Right renal cortex interstitium (tissue), 3 donors: ENCODE measurements at places on chromosomes 11 and 22. TPM values are rescaled to one million over a fixed set of nuclear protein-coding genes. Genes with fewer than 3 reads are reported as not detected.

DNA sequence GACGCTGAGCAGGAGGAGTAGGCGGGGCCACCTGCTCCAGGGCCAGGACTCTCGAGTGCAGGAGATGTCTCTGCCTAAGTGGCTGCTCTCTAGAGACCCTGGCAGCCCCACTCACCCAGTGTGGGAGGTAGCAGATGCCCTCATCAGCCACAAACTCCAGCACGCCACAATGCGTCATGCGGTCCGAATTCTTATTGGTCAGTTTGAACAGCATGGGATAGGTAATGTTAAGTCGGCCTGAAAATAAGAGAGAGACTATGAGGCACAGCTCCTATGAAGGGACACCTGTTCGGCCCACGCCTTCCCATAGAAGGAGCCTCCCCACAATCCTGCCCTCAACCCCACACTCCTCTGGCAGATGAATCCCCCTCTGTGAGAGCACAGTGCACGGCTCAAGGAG lies 7.4 kb downstream of the UFD1 start:
- no peak for DNase-seq

DNA sequence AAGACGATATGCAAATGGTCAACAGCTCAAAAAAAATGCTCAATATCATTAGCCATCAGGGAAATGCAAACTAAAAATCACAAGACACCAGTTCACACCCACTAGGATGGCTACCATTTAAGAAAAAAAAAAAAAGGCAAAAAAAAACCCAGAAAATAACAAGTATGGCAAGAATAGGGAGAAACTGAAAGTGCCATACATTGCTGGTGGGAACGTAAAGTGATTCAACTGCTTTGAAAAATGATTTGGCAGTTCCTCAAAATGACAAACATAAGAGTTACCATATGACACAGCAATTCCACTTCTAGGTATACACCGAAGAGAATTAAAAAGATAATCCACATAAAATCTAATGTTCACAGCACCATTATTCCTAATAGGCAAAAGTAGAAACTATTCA lies 47.5 kb downstream of the PICALM start:
- no peak for DNase-seq

DNA sequence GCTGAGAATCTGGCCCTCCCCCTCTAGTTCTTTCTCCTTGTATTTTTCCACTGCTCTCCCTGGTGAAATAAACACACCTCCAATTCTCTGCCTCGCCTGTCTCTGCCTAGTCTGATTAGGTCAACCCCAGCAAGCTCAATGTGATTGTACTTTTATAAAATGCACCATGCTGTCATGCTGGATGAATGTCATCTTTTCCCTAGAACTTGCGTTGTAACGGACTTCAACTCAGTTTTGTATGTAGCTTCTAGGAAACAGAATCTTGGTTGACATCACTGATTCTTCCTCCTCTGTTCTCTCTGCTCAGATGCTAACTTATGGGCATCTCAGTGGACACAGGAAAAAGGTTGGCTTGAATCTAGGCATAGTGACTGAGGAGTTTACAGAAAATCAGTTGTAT lies 261.9 kb upstream of the ISX start:
- DNase-seq: no peak

- no peak for DNase-seq
These were observed 60.8 kb upstream of the POU2AF1 start for GRCh38 chr11:111439901-111440300.

DNA sequence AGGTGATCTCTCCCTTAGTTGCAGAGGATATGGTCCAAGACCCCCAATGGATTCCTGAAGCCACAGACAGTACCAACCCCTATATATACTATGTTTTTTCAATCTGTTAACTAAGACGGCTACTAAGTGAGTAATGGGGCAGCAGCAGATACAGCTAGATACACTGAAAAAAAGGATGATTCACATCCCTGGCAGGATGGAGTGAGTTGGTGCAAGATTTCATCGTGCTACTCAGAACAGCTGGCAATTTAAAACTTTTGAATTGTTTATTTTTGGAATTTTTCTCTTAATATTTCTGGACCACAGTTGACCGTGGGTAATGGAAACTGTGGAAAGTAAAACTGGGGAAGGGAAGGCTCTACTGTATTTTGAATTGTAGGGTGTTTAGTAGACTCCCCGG lies 17.0 kb upstream of the TMEM218 start:
- no peak for DNase-seq

DNA sequence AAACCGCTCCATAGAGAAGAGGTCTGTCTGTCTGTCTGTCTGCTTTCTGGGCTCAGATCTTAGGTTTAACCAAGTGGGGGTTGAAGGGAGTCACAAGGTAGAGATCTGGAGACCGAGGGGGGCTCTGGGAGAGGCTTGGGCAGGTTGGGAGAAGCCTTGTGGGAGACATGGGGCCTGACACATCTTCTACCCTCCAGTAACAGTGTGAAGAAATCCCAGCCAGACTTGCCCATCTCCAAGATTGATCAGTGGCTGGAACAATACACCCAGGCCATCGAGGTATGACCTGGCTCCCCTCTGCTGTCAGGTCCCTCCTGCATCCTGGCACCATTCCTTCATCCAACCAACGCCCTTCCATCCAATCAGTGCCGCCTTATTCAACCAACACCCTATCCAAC lies 7.4 kb downstream of the PRR33 start:
- DNase-seq: no peak

DNA sequence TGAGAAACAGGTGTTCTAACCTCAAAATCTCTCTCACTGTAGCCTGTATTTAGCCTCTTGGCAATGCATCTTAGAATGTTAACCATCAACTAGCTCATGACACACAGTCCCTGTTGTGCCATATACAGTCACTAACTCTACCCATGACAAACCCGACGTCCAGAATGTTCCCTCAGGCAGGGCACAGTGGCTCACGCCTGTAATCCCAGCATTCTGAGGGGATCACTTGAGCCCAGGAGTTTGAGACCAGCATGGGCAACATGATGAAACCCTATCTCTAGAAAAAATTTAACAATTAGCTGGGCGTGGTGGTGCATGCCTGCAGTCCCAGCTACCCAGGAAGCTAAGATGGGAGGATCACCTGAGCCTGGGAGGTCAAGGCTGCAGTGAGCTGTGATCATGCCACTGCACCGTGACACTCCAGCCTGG lies 18.2 kb upstream of the CCDC34 start:
- no peak for DNase-seq

DNA sequence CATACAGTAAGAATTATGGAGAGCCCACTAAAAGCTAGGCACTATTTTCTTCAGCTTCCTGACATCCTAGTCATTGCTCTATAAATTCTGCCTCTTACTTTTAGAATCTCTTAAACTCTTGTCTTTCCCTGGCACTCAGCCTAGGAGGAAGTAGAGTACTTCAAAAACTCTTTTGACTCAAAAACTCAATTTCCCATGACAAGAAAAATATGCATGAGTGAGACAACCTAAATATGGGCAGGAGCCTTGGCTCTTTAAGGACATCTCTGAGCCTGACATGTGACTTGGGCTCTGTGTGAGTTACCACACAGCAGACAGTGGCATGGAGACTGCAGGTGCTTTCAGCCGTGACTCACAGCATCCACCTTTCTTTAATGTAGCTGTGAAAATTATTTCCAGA lies 97.5 kb upstream of the CCDC179 start:
- no peak for DNase-seq

DNA sequence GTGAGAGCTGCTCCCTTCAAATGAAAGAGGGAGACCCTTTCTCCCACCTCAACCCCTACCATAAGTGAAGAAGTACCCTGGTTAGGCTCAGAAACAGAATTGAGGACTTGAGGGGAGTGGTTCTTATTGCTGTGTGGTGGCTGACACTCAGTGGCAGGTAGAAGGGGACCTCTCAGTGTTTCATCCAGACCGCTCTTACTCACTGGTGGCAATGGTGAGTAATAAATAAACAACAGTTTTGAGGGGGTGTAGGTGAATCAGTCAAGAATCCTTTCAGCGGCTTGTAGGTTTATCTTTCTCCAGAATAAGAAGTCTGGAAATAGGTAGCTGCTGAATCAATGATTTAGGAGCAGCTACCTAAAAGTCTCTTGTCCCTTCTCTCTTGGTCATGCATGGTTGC lies 403.4 kb upstream of the B3GAT1 start:
- no peak for DNase-seq

DNA sequence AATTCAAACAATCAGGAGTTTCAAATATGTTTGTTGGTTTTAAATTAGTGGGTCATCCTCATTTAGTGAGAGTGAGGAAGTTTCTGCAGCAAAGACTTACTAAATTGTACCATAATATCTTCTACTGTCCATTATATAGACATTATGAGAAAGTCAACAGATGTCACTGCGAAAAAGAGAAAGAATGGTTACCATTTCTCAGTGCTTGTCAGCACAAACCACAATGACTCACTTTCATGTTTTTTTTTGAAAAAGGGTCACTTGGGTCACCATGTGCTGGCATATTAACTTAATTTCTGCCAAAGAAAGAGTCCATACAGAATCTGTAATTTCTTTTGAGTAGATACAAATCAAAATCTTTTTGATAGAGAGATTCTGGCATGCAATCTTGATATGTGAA lies 924.6 kb upstream of the FAT3 start:
- DNase-seq: no peak

DNA sequence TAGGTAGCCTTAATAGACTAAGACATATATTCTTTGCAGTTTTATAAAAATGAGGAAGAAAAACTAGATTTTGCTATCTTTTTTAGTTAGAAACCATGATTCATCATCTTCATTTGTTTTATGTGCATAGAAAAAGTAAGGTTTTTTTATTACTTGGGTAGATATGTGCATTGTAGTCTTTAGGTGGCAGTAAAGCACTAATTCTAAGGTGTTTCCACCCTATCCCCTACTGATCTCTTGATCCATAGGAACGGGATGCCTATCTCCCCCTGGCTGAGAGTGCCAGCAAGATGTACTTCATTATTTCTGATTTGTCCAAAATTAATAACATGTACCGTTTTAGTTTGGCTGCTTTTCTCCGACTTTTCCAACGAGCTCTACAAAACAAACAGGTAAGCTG lies 148.1 kb downstream of the DYNC2H1 start:
- DNase-seq: no peak

DNA sequence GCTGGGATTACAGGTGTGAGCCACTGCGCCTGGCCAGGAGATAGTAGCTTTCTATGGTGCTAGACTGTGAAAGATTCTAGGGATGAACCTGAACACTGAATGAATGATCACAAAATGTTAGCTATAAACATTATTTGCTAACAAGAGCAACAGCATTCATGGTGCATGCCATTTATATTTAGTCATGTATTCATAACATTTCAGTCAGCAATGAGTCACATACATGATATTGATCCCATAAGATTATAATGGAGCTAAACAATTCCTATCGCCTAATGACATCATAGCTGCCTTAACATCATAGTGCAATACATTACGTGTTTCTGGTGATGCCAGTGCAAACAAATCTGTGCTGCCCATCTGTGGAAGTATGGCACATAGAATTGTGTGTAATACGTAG lies 164.1 kb downstream of the ARHGAP42 start:
- no peak for DNase-seq

DNA sequence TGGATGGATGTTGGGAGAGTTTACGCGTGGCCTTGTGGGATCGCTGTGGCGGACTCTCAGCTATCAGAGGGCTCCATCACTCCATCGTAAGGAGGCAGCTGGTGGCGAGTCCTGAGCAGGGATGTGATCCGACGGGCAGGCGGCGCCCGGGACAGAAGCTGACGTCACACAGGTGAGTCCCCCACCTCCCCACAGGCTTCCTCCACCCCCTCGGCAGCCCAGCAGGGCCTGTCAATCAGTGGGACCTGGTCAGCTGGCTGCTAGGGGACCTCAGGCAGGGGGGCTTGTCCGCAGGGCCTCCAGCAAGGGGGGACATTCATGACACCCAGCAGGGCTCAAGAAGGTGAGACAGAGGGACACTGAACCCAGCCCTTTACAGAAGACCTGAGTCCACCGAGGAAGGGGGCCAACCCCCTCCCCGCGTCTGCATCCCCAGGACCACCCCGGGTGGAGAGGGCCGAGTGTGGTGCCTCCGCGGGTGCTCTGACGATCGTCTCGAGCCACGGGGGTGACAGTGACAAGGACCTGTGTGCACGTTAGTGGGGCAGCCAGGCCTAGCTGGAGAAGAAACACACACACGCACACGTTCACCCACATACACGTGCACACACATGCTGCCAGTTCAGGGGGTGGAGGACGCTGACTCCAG lies 7.1 kb downstream of the HRAS start:
- DNase-seq: no peak

DNA sequence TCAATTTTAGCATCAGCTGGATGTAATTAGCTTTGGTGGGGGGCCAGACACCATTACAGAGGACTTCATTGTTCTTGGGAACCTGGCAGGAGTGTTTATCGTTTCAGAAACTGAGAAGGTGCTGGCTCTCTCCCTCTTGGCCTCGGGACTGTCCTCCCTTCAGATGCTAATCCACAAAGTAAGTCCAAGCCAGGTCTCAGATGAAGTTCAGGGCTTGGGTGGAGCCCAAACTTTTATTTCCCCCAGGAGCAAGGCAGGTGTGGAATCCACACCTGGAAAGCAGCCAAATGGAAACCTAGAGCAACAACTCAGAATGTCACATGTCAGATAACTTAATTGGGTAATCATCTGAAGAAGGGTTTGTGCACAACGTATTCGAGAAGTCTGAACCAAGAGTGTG lies 119.2 kb downstream of the ME3 start:
- DNase-seq: no peak

DNA sequence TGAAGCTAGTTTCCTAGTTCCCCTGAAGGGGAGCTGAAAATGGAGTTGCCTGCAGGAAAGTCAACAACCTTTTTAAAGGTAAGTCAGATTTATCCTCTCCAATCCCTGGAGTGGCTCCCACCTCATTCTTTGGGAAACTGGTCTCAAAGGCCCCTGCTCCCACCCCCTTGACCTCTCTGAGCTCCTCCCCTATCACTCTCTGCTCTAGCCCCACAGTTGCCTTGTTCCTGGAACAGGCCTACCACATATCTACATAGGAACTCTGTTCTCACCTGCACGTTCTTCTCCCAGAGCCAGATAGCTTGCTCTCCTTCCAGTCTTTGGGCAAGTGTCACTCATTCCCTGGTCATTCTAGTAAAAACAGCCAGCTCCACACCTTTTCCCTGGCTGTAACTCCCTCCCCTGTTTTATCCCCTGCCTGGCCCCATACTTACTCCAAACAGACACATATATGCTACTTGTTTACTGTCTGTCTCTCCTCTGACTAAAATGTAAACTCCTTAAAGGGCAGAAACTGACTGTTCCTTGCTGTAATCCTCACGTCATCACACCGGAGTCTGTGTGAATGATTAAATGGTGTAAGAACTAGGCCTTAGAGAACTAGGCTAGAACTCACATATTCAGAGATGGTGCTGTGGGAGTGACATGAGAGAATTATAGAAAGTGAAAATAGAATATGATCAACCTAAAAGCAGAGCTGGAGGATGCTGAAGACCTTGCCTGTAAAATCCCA lies 53.3 kb downstream of the TCF20 start:
- DNase-seq: no peak

Gene GAB4
- polyA plus RNA-seq: not detected

Gene C22orf31
- 1.6 TPM for polyA plus RNA-seq

Gene MMP27
- not detected for polyA plus RNA-seq

Gene P2RY6
- polyA plus RNA-seq: 0.81 TPM

Gene NAV2
- 38.0 TPM for polyA plus RNA-seq

Gene MMP13
- polyA plus RNA-seq: not detected

Gene DEFB131B
- polyA plus RNA-seq: 1.1 TPM

Gene YPEL1
- 12.3 TPM for polyA plus RNA-seq
